ENCODE measurements at places on chromosomes 11 and 22.

- no peak for DNase-seq
Measured at GRCh38 chr11:121703201-121703600, 250.4 kb upstream of the SORL1-AS1 start.

GRCh38 chr22:39999144-39999757 is 4.5 kb downstream of the FAM83F start:
- no peak for DNase-seq

- DNase-seq: no peak
Measured at GRCh38 chr11:2864901-2865300, 20.7 kb downstream of the CDKN1C start.

DNA sequence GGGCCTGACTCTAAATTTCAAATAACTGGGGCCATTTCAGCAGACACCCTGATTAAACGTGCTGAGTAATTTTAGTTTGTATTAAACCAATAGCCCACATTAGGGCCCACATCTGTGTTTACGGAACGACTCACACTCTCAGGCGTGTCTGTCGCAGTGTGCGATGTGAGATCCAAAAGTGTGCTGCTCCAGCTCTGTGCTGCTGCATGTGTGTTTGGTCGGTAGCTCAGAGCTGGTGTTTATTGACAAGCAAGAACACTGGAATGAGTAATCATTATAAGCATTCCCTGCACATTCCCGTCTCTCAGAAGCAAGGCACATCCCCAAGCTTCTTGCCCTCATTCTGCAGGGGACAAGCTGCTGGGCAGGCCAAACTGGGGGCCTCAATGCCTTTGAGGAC is 7.8 kb downstream of the OPCML start:
- DNase-seq: no peak

DNA sequence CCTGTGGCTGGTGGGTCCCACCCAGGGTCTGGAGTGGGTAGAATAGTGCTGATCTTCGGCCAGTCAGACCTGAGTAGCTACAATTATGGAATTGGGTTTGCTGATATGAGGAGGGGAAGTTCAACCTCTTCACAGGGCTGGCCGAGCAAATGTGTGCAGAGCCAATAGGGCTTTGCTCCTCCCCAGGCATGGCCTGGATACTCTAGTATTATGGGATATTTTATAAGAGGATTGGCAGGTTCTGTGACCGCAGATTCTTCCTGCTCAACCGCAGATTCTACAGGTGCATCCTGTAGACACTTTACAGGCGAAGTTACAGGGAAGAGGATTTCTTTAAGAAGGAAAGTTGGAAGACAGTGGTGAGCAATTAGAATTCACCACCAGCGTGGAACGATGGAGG is 44.3 kb downstream of the TBC1D22A start:
- DNase-seq: no peak

- DNase-seq: no peak
Measured at GRCh38 chr11:8094656-8095055, 13.6 kb downstream of the TUB start.
